Cortex of kidney (tissue), 1 donor: ENCODE measurements at places on chromosomes 2 and 18.

DNA sequence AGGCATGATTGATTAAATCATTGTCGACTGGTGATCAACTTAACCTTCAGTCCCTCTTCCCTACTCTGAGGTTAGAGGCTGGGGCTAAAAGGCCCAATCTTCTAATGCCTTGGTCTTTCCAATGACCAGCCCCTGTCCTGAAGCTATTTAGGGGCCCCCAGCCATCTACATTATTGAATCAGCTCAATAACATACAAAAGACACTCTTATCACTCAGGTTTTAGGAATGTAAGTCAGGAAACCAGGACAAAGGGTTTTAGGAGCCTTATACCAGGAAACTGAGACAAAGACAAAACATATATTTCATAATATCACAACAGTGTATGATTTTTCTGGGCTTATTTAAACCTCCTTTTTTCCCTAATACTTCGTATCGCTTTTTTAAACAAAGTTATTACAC is 198.6 kb downstream of the RNF152 start:
- DNase-seq, result no peak

DNA sequence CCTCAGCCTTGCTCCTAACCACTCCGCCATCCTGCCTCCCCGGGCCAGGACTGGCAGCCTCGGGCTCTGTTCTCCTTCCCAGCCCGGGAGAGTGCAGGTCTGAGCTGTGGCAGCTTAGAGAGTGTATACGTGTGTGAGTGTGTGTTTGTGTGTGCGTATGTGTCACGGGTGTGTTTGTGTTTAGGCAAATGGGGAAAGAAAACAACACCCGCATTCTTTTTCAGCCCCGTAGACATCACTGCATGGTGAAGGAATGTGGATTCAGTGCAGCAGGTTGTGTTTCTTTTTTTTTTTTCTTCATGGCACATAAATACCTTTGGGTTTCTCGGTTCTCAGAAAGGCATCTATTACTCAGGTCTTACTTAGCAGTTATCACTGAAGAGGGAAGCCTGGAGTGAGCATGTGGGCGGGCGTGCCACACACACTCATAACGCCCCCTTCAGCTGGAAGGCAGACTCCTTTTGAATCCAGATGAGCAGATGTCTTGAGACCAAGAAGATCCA is 44.2 kb downstream of the GLI2 start:
- DNase-seq, result no peak

- DNase-seq, result no peak
These were observed 34.4 kb downstream of the SKA1 start for GRCh38 chr18:50409236-50409635.

- DNase-seq, result no peak
These were observed 38.4 kb downstream of the EIF4E2 start for GRCh38 chr2:232588680-232589585.

GRCh38 chr2:201939453-201939941 is 94.2 kb upstream of the FZD7 start:
- DNase-seq, result no peak

GRCh38 chr2:88967844-88968243 is 276.4 kb downstream of the RPIA start:
- no peak for DNase-seq

DNA sequence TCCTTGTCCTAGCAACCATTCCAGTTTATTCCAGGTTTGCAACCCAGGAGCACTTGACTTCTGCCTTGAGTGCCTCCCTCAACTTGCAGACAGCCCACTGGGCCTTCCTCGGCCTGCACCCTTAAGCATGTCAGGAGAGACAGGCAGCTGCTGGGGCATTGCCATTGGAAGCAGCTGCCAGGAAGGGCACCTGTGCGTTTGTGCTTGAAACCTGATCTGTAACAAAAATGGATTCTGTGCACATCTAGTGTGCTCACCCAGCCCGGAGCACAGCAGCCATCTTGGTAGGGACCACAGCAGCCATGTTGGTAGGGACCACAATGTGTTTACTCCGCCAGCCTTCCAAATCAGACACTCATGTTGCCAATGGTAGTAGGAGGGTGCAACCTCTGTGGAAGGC is 44.3 kb upstream of the GLI2 start:
- DNase-seq, result no peak
